ENCODE measurements at places on chromosomes 13 and 19.

- no peak for DNase-seq
These were observed 115.2 kb upstream of the ARGLU1 start for GRCh38 chr13:106683179-106683578.

DNA sequence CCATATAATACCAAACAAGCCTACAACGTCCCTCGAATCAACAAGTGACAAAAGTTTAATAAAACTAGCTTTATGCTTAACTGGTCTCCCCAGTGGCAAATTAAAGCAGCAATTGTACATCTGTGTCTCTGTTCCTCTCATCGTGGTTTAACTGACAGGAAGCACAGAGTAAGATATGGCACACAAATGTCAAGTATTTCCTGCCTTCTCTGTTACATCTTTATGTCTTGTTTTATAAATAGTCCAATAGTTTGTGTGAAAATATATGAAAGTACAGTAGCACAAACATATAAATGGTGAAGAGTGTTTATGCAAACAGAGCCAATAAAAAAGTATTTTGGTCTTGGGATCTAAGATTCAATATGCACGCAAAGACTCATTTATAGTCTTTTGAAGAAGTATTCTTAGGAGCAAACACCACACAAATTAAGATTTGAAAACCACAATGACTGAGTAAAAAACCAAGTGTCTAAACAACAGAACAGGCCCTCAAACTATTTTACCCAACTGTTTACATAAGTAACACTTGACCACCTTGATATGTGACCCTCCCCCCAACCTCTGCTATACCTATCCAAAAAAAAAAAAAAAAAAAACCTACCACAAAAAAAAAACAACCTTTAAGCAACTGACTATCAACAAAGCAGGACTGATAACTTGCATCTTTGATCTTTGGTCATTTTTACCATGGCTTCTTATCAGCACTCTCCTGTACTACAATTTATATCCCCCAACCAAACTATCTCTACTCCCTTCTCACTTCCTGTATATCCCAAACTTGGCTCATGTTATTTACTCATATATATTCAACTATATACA, 14.0 kb downstream of the ELF1 start:
- peak; percentile 52 for DNase-seq

- peak; percentile 9 for DNase-seq
These were observed 79.1 kb upstream of the PCDH17 start for GRCh38 chr13:57552437-57552836.

- no peak for DNase-seq
These were observed 476 bp downstream of the C2CD4C start for GRCh38 chr19:408441-408901.
